ENCODE measurements at places on chromosomes 13 and 19. TPM values are rescaled to one million over a fixed set of nuclear protein-coding genes. Genes with fewer than 3 reads are reported as not detected.

RNF113B gene
- total RNA-seq, result not detected

ITM2B gene
- 429 TPM for total RNA-seq

TRAPPC6A gene
- 6.9 TPM for total RNA-seq

ZNF610 gene
- 2.3 TPM for total RNA-seq

FAM83E gene
- 0.18 TPM for total RNA-seq

RASGRP4 gene
- not detected for total RNA-seq

LSM14A gene
- 55.5 TPM for total RNA-seq

KIR3DL1 gene
- not detected for total RNA-seq

CYP4F8 gene
- not detected for total RNA-seq

CXCL17 gene
- not detected for total RNA-seq

NOP53 gene
- 105 TPM for total RNA-seq

CERS4 gene
- 2.1 TPM for total RNA-seq

KLF5 gene
- total RNA-seq, result 4.5 TPM

Data from fibroblast of the aortic adventitia (primary cell).